ENCODE measurements at places on chromosomes 16 and 17. TPM values are rescaled to one million over a fixed set of nuclear protein-coding genes. Genes with fewer than 3 reads are reported as not detected.

The CEP112 gene
- polyA plus RNA-seq = 0.33 TPM

The KCNJ16 gene
- not detected for polyA plus RNA-seq

The CNTNAP1 gene
- polyA plus RNA-seq = 10.0 TPM

The APOH gene
- not detected for polyA plus RNA-seq

The OR1A1 gene
- not detected for polyA plus RNA-seq

The RNF222 gene
- not detected for polyA plus RNA-seq

The OTOP3 gene
- polyA plus RNA-seq = 0.09 TPM

The CDT1 gene
- 141 TPM for polyA plus RNA-seq

The HLF gene
- polyA plus RNA-seq = 0.36 TPM

The SPATA32 gene
- 0.11 TPM for polyA plus RNA-seq

The ZSCAN32 gene
- polyA plus RNA-seq = 9.6 TPM

The ABHD15 gene
- polyA plus RNA-seq = 1.2 TPM

The ASPHD1 gene
- polyA plus RNA-seq = 14.5 TPM

The PLCD3 gene
- 32.3 TPM for polyA plus RNA-seq

The KRTAP3-1 gene
- not detected for polyA plus RNA-seq

The SCNN1B gene
- 0.25 TPM for polyA plus RNA-seq

The SHISA6 gene
- 3.1 TPM for polyA plus RNA-seq

The TPSD1 gene
- 0.26 TPM for polyA plus RNA-seq

The NPTX1 gene
- 17.9 TPM for polyA plus RNA-seq

The UTP4 gene
- polyA plus RNA-seq = 71.8 TPM

The CIAO2B gene
- polyA plus RNA-seq = 248 TPM

The CACNG5 gene
- polyA plus RNA-seq = 4.1 TPM

The CBFA2T3 gene
- 0.51 TPM for polyA plus RNA-seq

The MRTFB gene
- polyA plus RNA-seq = 13.5 TPM

The GID4 gene
- polyA plus RNA-seq = 5.4 TPM

The CCL11 gene
- polyA plus RNA-seq = not detected

The MON1B gene
- polyA plus RNA-seq = 42.4 TPM

The ZNF646 gene
- 6.5 TPM for polyA plus RNA-seq

The RBL2 gene
- 10.9 TPM for polyA plus RNA-seq

The SMG6 gene
- 18.5 TPM for polyA plus RNA-seq

The SPATA2L gene
- 9.3 TPM for polyA plus RNA-seq

The IL34 gene
- 5.6 TPM for polyA plus RNA-seq

The PRR35 gene
- 0.38 TPM for polyA plus RNA-seq

The TMIGD1 gene
- polyA plus RNA-seq = not detected

The TBC1D3D gene
- polyA plus RNA-seq = not detected

The GP1BA gene
- not detected for polyA plus RNA-seq

The TMEM235 gene
- 0.05 TPM for polyA plus RNA-seq

The SUPT4H1 gene
- 115 TPM for polyA plus RNA-seq

The MILR1 gene
- polyA plus RNA-seq = not detected

The KRT26 gene
- polyA plus RNA-seq = not detected

The DPEP2NB gene
- not detected for polyA plus RNA-seq

The DNAI2 gene
- 0.24 TPM for polyA plus RNA-seq

The KRTAP4-4 gene
- not detected for polyA plus RNA-seq

The TBX2 gene
- 0.02 TPM for polyA plus RNA-seq
